Osteoblast (primary cell): ENCODE measurements at places on chromosomes 4 and X.

- DNase-seq: no peak
Measured at GRCh38 chr4:174749091-174749490, 80.0 kb downstream of the GLRA3 start.

- DNase-seq: no peak
Measured at GRCh38 chr4:108432418-108432817, 188.0 kb upstream of the RPL34 start.

DNA sequence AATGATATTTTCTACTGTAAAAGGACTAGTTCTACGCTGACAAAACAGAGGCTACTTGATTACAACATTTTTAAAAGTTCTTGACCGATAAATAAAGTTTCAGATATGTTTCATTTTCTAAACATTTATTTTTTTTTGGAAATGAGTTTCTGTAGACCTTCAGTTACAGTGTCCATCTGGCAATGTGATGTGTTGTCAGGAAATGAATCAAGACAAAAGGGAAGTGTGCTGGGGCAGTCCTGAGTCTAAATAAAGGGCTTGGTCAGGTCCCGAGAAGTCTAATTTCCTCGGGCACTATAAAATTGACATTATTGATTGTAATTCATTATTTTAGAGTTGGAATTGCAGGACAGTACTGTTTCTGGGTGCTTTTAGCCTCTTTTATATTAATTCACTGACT, 57.0 kb upstream of the FTHL17 start:
- DNase-seq: no peak

DNA sequence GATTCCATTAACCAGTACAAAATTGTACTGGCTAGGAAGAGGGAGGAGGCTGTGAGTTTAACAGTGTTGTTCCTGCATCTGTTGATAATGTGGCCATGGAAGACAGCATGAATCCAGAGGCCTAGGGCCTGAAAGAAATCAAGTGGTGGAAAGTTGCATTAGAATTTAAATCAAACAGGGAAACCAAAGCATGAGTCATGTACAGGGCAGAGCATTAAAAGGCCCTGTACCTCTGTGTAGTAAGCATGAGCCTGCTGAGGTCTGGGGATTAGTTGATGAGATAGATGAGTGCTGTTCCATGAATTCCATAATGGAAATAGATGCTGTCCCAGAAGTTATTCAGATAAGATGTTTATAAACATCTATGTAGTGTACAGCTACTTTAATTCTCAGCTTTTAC, 58.3 kb downstream of the MID1IP1 start:
- no peak for DNase-seq

GRCh38 chr4:100590325-100590724, 72.5 kb upstream of the EMCN start:
- DNase-seq: no peak

- no peak for DNase-seq
Measured at GRCh38 chrX:50881028-50881427, 29.5 kb upstream of the BMP15 start.

DNA sequence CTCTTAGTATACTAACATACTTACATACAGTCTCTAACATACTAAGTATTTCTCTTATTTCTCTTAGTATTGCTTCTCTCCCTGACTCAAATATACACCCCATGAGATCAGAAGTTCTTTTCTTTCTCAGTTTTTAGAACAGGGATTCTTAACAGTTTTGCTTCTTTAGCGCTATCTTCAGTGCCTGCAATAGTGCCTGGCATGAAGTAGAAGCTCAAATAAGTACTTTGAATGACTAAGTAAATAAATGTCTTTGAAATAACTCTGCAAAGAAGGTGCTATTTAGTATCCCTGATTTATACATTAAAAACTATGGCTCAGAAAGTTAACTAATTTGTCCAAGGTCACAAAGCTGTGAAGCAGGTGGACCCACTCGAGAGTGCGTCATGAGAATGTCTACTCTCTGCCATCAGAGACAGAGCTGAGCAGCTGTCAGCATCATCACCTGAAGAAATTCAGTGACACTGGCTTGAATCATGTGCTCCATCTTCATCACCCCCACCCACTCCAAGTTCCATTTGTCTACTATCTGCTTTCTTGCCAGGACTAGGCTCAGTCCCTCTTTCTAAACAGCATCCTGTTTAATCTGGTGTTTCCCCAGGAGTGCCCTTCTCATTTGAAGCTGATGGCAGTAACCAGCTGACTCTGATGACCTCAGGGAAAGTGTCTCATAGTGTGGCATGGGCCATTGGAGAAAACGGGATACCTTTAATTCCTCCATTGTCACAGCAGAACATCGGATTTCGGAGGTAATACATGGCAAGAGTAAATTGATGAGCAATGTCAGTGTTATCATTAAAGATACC, 83.1 kb downstream of the CC2D2A start:
- DNase-seq: no peak

GRCh38 chr4:15488136-15488535, 18.5 kb downstream of the CC2D2A start:
- no peak for DNase-seq

GRCh38 chr4:16916031-16916430, 17.6 kb upstream of the LDB2 start:
- DNase-seq: no peak

DNA sequence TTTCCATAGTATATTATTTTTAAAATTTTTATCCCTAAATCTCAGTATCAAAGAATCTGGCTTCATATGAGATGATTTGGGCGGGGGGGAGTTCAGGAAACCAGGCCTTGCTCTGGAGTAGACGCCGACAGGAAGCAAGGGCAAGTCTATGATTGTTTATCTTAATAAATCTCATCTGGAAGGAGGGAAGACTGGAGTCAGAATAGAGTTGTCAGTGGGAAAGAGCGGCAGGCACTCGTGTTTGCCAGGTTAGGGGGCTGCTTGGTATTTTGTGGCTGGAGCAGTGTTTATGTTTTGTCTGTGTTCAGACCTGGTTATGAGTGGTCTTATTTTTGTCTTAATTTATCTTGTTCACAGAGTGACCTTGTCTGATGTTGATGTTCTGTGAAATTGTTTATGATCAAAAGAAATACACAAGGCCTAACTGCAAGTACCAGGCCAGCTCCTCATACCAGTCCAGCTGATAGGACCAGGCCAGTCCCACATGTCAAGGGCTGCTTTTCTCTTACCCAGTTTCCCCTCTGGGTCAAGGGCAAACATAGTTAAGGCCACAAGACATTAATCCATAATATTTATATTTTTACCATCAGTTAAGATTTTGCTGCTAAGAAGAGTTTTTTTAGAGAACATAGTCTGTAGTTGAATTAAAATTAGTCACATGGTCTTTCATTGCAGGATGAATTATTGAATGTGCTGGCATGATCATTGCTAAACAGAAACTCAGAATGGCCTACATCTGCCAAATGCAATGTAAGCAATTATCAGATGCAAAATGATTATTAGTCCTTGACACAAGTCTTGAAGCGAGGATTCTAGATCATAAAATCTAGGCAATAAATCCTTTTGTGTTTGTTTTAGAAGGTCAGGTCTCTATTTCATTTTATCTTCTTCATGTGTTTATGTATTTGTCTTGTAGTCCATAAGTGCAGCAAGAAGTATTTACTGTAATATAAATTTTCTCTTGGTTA, 176.5 kb downstream of the GASK1B start:
- no peak for DNase-seq

GRCh38 chrX:8364369-8365141, 100.1 kb upstream of the VCX3B start:
- DNase-seq: no peak

DNA sequence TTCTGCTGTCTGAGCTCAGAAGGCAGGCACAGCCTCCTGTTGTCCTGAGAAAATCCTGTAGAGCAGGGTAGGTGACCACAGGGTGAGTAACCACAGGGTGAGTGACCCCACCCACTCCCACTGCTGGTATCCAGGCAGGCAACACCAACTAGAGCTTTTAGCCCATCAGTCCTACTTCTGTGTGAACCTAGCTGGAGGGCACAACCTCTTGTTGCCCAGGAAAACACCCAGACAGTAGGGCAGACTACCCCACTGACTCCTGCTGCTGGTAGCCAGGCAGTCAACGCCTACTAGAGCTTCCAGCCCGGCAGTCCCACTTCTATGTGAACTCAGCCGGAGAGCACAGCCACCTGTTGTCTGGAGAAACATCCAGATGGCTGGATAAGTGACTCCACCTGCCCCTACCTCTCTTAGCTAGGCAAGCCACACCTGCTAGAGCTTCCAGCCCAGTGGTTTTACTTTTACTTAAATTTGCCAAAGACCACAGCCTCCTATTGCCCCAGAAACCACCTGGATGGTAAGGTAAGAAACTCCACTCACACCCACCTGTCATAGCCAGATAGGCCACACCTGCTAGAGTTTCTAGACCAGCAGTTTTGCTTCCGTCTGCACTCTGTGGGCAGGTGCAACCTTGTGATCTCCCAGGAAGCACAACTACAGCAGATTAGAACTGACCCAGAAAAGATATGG, 371.6 kb downstream of the INPP4B start:
- peak; percentile 19 for DNase-seq

- DNase-seq: no peak
Measured at GRCh38 chr4:47271291-47271690, 192.2 kb downstream of the COMMD8 start.

- DNase-seq: no peak
Measured at GRCh38 chr4:189785257-189785656, 155.4 kb upstream of the FRG1 start.

DNA sequence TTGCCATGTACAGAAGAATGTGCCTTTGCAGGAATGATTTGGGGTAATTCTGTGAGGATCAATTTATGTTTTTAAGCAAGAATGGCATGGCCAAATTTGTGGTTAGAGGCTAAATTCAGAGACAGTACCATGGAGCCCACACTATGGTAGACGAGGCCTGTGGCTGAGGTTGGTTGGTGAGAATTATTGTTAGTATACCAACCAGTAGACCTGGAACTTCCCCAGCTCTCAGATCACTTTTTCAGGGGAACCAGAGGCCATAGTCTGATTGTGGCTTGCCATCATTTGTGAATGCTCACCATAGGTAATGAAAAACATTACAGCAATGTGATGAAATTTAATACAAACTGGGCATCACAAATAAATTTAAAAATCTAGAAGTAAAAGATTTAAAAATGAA, 56.3 kb downstream of the SHISA3 start:
- DNase-seq: no peak

DNA sequence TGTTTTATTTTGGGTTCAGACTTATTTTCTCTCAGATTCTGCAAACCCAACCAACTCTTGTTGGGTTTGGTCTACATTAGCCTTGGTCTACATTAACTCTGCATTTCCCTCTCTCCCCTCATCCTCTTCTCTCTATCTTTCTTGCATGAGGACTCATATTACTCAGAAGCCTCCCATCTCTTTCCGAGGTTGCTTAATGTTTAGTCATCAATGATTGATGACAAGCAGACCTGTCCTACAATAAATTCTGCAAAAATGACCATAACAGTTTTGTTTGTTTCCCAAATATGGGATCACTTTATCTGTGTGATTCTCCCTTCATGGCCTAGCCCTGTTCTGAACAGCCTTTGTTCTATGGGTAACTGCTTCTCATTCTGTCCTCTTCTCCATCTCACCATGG, 75.2 kb downstream of the GABRB1 start:
- no peak for DNase-seq

GRCh38 chr4:114659386-114660008, 60.9 kb downstream of the UGT8 start:
- DNase-seq: peak; percentile 25

DNA sequence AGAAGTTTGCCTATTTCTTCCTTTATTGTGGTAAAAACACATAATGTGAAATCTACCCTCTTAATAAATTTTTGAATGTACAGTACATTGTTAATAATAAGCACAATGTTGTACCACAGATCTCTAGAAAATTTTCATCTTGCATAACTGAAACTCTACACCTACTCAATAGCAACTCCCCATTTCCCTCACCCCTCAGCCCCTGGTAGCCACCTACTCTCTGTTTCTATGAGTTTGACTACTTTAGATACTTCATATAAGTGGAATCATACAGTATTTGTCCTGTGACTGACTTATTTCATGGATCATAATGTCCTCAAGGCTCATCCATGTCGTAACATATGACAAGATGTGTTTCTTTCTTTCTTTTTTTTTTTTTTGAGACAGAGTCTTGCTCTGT, 446.4 kb downstream of the RPA4 start:
- no peak for DNase-seq

DNA sequence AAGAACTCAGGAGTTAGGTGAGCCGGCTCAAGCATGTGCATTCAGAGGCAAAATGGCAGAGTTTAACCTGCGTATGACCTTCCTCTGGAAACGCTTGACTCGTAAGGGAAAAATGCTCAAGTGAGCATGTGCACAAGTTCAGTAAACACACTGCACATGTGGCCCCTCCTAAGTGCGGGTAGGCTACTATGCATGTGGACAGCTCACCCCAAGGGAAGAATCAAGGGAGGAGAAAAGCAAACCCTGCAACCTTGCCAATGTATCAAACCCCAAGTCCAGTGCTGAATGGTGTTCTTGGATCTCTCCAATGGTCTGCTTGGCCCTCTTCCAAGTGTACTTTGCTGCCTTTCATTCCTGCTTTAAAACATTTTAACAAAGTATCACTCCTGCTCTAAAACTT, 407.1 kb downstream of the ADAM29 start:
- no peak for DNase-seq

- peak; percentile 93 for DNase-seq
Measured at GRCh38 chrX:49171752-49172279, at the start of gene PLP2. PLP2 (plus strand) TSS chrX:49171898; CDS start chrX:49172001, 103 bp downstream.

GRCh38 chr4:77176640-77177039, 19.6 kb downstream of the CCNG2 start:
- DNase-seq: no peak

- DNase-seq: no peak
Measured at GRCh38 chr4:16853640-16854039, 44.8 kb downstream of the LDB2 start.

DNA sequence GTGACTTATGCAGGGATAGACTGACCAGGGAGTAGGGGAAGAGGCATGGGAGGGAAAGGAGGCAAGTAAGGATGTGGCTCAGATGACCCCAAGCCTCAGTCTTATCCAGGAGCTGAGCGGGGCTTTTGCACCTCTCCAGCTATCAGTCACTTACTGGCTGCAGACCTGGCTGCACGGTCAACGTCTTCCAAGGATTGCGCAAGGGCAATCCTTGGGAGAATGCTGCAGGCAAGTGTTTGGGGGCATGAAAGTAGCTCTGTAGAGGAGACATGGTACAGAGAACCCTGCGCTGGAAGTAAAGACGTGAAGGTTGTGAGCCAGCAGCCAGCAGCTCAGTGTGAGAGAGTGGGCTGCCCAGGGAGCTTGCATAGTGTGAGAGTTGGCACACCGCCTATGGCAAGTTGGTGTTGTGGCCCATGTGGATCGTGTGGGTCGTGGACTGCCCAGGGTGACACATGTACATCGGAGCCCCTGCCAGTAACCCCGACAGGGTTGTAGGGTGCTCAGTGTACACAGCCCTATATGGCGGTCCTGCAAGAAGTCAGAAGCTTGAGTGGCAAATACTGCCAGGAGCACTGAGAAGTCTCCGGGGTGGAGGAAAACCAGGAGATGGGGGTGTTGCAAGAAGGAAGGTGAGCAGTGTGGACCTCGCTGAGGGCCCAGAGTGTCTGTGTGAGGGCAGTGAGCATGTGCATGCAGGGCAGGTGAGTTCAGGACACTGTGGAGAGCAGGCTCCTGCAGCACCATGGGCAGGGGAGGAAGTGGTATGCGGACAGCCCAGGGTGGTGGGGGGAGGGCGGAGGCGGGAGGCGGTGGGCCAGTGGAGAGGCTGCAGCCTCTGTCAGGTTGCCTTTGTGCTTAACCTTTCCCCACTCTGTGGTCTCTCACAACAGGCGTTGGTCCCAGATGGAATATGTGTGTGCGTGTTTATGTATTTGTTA, 50.9 kb downstream of the KIT start:
- DNase-seq: no peak
